ENCODE measurements at places on chromosomes 1 and 21.
A peak's percentile ranks its signal among the peaks of the same experiment; 100 is the strongest.

DNA sequence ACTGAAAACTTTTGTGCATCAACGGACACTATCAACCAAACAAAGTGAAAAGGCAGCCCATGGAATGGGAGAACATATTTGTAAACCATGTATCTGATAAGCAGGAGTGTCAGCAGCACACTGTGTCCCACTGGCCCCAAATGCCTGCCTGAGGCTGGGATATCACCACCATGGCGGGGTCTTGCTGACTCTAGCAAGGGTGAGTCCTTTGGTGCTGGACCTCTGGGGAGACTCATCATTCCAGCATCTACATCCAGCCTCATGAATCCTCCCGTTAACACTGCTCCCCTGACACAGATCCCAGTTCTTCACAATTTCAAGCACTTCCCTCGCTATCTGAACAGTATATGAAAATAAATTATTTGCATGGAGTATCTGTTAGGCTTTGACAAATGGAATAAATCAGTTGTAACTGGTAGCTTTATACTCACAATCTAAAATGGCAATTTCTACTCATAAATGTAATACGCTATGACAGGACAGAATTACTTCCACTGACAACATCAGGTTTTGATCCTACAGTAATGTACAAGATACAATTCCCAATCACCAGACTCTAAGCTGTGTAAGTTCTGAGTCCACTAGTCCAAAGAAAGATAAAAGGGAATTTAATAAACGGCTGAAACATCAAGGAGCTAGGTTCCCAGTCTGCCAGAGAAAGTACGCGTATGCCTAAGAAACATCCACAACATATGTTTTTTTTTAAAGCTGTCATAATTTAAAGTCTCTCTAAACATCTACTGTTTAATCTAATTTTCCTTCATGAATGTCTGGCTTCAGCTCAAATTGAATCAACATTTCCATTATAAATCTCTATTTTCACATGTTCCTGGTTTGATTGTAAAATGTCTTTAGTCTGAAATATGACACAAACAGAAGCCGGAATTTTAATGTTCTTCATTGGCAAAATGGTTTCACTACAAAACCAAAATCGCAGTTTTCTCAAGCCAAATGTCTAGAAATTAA is 95.1 kb downstream of the SIPA1L2 start:
- no peak for DNase-seq

DNA sequence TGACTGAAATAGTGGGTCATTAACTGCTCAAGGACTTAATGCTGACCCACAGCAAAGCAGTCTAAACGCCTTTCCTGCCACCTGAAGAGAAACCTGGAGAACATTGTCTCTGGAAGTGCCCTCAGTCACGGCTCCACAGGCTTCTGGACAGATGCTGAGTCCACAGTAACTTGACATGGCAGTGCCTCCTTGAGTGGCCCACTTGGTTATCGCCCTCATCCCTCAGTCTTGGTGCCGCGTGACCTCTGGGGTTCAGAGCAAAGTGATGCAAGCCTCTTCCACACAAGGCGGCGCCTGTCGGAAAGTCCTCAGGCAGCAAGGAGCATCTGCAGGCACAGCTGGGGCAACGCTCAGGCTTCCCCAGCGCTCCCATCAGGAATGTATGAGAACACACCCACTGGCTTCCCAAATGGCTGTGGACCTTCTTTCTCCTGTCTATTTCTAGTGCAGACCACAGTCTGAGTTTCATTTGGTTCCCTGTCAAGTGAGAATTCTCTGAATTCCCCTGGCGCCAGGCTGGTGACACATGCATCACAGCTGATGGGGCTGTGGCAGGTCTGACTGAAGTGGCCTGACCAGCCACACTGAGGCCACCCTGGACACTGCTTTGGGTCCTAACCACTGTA is 13.0 kb upstream of the ANGPTL7 start:
- no peak for DNase-seq

DNA sequence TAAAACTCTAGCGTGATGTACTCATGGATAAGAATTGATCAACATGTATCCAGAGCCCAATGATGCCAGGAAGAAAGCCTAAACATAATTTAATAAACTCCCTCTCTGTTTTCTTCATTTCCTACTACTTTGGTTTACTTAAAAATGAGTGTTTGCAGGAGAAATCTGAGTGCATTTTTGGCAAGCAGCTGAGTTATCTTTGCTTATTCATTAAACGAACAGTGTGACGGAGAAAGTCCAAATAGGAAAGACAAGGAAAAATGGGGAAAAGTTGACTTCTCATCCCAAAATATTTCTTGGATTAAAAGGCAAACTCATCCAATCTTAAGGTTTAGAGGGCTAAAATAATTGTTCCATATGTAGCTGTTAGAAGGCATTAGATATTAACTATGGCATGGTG is 496.7 kb downstream of the SMYD3 start:
- DNase-seq = no peak

GRCh38 chr1:217911908-217912307 is 280.8 kb downstream of the SPATA17 start:
- DNase-seq = no peak

DNA sequence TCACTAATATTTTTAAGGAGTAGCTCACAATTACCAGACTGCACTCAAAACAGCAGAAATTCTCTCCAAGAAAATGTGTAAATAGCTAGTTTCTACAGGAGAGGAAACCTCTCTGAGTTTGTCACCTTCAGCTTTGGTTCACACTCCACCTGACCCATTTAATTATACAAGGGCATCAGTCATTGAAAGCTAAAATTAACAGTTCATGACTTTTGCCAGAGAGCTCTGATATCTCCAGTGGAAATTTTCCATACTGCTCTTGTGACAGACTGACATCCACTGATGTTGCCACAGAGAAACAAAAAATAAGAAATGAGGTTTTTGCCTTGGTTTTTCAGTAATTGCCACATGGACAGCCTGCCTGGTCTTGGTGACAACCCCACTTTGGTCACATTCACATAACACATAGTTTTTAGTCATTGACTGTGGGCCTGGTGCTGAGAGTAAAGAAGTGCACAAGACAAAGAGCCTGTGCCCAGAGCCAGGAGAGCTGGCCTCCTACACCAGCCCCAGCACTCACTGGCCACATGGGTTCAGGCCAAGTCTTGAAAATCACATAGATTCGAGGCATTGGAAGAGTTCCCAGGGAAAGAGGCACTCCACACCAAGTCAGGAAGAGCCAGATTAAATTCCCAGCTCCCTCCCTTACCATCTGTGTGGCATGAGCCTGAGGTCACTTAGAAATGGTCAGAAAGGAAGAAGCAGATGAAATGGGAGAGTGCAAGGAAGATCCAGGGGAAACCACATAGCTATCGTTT is 13.8 kb upstream of the SIM2 start:
- DNase-seq = no peak

DNA sequence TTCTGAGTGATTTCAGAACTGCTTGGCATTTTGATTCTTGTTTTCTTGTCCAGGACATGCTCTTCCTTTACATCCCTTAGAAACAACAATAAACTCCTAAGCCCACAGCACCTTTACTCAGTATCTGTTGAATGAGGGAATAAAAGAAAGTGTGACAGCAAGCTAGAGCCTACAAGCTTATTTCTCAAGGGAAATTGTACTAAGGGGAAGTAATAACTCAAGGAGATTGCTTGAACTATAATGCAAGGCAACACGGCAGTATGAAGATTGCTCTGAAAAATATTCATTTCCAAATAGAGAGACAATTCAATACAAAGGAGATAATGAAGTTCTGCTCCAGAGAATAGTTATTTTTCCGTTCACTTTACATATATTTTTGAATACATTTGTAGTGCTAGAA is 6.5 kb downstream of the OR6P1 start:
- peak; percentile 10 for DNase-seq

DNA sequence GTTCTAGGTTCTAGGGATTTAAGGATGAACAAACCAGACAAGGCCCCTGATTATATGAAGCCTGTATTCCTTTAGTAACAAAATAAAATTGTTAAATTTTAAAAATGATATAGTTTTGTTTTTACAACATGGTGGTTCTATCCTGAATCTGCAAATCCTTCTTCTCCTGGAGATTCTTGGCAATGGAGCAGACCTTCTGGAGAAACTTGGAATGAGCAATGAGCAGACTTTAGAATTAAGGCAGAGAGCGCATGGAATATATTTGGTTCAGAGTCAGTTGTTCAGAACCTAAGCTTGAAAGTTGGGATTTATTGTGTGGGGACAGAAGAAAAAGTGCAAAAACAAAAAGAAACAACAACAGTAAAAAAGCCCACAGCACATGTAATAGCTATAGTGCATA is 381.1 kb downstream of the ADGRL2 start:
- no peak for DNase-seq

DNA sequence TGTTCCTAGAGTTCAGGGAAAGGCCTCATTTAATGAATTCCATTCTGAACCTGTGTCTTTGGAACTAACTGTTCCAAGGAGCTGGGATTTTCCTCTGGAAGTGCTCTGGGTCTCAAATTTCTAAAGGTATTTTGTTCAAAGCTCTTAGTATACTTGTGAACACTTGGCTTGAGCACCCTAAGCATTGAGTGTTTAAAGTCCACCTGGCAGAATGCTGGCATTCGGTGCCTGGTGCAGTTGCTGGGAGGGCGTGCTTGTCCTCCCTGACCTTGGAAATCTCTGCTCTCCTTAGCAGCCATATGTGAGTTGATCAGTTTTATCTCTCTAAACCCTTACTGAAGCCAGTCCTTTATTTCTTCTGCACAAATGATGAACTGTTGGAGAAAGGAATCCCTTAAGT is 3.0 kb downstream of the MTARC2 start:
- no peak for DNase-seq

GRCh38 chr1:3956527-3957170 is 56.6 kb upstream of the C1orf174 start:
- peak; percentile 3 for DNase-seq

GRCh38 chr1:22447621-22448111 is 4.0 kb upstream of the ZBTB40 start:
- no peak for DNase-seq
